ENCODE measurements at places on chromosomes 1 and 21.
A peak's percentile ranks its signal among the peaks of the same experiment; 100 is the strongest.

GRCh38 chr1:183106746-183107145 lies 79.3 kb upstream of the LAMC2 start:
- no peak for DNase-seq

DNA sequence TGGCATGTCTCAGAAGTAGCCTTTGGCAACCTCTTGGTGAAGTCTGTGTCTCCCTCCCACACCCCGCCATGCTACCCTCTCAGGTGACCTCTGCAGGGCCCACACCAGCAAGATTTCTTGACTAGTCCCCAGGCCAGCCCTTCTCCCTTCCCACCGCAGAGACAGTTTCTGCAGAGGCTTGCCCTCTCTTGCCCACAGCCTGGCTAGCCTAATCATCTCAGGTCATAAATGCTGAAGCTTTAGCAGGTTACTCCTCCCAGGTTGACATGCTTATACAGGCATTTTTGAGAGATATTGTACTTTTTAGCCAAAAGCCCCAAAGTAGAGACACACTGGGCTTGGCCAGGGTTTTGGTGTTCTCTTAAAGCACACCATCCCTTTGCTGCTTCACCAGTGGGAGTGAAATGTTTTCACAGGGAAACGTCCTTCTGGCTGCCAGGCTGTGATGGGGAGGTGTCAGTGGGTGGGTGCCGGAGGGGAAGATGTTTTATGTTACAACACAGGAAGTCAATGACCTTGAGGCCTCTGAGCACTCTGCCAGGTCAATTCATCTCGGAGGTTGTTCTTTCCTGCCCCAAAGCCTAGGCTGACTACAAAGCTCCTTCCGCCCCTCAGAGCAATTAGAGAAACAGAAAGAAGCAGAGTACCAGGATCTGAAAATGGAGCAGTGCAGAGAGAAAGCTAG lies 58.5 kb downstream of the STYXL2 start:
- DNase-seq, result no peak

- DNase-seq, result no peak
Measured at GRCh38 chr1:50605186-50605875, 182.1 kb upstream of the DMRTA2 start.

DNA sequence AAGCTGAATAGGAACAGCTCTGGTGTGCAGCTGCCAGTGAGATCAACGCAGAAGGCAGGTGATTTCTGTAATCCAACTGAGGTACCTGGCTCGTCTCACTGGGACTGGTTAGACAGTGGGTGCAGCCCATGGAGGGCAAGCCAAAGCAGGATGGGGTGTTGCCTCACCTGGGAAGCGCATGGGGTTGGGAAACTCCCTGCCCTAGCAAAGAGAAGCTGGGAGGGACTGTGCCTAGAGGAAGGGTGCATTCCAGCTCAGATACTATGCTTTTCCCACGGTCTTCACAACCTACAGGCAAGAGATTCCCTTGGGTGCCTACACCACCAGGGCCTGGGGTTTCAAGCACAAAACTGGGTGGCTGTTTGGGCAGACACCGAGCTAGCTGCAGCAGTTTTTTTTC lies 183.2 kb downstream of the DNM3 start:
- DNase-seq, result no peak

GRCh38 chr1:234316937-234317336 lies 56.3 kb upstream of the COA6 start:
- peak; percentile 78 for DNase-seq

DNA sequence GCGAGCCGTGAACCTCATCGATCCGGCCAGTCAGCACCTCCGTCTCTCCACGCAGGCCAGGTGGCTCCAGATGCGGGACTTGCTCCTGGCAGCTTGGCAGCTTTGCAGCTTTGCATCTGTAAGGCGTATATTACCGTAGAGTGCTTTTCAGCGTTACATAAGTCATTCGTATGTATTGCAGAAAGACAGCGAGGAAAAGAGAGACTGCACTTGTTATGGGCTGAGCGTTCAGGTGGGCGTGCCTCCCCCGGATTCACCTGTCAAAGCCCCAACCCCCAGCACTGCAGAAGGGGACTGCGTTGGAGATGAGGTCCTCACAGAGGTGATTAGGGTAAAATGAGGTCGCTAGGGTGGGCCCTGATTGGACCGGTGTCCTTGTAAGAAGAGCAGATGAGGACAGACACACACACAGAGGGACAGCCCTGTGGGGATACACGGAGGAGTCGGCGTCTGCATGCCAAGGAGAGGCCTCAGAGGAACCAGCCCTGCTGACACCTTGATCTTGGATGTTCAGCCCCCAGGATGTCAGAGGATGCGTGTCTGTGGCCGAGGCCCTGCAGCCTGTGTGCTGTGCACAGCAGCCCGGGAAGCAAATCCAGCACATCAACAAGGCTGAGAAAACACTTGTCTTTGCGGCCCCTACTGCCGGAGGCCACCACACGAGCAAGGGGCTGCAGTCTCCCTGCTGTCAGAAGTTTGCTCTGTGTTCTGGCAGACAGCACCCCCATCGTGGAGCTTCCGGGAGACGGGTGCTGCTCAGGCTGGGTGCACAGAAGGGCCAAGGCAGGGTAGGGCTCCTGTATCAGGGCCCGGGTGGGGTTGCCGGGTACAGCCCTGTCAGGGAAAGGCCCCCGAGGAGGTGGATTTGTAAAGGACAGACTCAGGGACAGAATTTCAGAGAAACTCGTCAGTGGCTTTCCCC lies 10.9 kb upstream of the AGPAT3 start:
- no peak for DNase-seq

- no peak for DNase-seq
Measured at GRCh38 chr1:98669355-98670296, 8.1 kb downstream of the SNX7 start.

- DNase-seq, result peak; percentile 42
Measured at GRCh38 chr1:162145280-162145965, 75.9 kb downstream of the NOS1AP start.

GRCh38 chr1:165827268-165828102 lies at the start of gene UCK2:
Gene UCK2, plus strand, starts transcription at chr1:165827614. Its CDS starts 220 bp downstream, at chr1:165827834.
- DNase-seq, result peak; percentile 93

DNA sequence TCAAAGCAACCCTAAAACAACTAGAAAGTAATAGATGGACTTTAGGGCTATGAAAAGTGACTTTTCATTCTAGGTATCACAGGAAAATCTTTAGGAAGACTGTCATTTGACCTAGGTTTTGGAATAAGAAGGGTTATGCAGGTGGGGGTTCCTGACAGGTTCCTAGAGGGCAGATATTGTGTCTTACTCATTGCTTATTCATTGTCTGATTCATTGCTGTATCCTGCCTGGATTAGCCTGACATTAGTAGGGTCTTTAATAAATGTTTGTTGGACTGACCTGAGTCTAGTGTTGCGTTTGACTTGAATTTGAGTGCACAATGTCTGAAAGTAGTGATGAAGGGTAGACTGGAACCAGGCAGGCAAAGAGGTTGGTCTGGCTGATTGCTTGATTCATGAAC lies 6.0 kb downstream of the FNBP1L start:
- DNase-seq, result no peak

DNA sequence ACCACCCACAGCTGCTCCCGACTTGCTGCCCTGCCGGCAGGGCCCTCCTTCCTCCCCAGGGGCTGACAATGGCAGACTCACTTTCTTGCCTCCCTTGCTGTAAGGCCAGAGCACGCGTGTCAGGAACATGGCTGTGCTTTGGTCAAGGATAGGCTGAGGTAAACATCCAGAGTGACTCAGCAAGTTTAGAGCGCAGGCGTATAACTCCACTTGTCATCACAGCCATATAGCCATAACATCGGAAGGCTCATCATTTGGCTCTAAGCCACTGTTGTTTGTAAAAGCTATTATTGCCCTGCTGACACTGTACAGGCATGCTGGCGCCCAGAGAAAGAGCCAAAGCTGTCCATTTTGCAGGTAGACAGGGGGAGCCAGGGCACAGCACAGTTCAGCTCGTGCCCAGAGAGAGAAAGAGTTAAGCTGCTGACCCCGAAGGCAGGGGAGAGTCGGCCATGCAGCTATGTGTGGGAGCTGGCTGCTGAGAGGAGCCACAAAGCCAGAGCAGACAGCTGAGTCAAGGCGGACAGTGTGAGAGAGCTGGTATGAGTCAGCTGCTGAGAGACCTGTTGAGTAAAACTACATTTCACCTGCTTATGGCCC lies 60.6 kb downstream of the GNG4 start:
- no peak for DNase-seq

DNA sequence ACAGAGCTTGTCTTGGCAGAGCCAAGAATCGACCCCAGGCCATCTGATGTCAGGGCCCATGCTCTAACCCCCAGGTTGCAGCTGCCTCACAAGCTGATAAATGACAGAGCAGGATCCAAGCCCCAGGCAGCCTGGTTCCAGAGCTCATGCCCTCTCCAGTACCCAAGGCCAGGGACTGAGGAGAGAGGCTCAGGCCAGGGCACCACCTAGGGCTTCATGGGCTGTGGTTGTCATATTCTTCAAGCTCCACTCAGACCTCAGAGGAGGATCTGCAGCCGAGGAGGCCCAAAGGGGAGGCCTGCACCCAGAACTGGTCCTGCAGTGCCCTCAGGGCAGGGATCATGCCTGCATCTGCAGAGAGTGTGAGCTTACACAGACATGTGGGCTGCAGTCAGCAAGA lies 301.1 kb downstream of the MATN1 start:
- peak; percentile 74 for DNase-seq

DNA sequence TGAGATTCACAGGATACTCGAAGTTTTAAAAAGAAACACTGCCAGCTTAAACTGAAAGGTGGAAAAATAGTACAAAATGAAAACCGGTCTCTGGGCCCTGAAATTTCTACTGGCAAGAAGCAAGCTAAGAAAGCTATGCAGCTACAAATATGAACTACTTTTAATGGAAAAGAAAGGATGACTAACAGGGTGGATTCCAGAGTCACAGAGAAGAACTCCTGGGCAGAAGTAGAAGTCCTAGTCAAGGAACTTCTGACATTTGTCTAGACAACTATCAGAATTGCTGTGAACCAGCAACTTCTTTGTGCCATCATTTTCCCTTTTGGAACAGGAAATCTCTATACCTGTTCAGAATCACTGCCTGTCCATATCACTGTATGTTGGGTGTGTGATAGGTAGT lies 38.1 kb downstream of the CD160 start:
- DNase-seq, result no peak

DNA sequence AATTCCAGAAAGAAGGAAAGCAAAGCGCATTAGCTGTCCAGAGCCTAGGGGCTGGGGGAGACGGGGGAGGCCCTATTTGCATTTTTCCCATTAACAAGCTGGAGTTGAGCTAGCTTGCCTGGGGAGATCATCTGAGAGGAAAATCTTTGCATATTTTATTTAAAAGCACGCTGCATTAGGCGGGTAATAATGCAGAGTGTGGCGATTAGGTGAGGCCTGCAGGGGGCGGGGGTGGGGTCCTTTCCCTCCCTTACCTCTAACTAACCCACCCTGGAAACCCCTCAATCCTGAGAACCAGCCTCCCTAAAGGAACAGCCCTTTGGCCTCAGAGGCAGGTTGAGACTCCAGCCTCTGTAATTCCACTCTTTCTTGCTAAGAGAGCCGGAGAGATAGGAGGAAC lies 16.2 kb downstream of the C1orf216 start:
- DNase-seq, result no peak

- DNase-seq, result no peak
Measured at GRCh38 chr21:29245104-29245643, 53.5 kb upstream of the BACH1 start.

DNA sequence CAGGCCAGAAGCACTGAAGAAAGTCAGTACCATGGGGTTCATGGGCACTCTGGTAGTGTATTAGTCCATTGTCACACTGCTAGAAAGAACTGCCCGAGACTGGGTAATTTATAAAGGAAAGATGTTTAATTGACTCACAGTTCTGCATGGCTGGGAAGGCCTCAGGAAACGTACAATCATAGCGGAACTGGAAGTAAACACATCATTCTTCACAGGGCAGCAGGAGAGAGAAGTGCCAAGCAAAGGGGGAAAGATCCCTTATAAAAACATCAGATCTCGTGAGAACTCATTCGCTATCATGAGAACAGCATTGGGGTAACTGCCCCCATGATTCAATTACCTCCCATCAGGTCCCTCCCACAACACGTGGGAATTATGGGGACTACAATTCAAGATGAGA lies 20.2 kb upstream of the ROR1 start:
- no peak for DNase-seq

DNA sequence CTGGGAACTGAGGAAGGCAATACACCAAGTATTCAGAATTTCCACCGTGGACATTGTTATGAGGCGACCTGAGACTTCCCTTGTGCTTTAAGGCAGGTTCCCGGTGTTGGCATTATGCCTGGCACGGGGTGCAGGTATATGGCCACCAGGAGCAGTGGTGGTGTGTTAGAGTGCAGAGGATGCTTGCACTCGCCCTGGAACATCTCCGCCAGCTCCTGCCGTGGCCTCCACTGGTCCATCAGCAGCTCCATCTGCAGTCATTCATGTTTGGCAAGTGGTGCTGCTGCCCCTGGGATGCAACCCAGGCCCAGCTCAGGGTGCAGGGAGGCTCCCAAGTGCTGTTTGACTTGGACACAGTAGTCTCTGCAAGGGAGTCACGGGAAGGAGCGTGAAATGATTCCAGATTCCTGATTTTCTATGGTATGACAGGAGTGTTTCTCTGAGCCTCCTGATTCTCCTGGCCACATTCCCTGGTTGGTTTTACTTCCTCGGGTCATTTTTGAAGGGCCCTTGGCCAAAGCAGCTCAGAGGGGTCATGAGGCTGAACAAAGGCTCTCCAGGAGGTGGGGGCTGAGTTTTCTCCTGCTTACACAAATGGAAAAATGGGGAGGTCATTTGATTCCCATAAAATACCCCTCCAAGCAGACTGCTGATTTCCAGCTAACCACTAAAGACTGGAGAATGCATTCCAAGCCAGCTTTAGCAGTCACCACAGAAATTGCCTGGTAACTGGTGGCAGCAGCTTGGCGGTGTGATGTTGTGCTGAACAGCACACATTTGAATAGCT lies 60.4 kb upstream of the PSEN2 start:
- DNase-seq, result no peak

DNA sequence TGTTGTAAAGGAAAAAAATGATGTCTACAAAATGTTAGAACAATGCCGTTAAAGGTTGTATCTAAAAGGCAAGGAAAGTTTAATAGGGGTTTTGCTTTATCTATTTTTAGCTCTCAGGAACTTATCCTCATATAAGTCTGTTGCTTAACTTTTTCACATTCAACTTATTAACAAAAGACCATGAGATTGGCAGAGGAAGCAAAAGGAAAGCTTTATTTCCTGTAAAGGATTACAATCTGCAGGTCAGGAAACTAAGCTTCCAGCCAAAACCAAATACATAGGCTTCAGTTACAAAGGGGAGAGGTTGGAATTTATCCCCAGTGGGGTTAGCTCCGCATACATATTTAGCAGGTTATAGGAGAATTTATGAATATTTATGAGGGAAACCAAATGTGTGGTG lies 58.7 kb upstream of the KIAA1614 start:
- DNase-seq, result no peak

GRCh38 chr1:156143765-156144489 lies 9.5 kb upstream of the SEMA4A start:
- DNase-seq, result no peak

GRCh38 chr1:11046270-11046566 lies 821 bp downstream of the MASP2 start:
- no peak for DNase-seq

DNA sequence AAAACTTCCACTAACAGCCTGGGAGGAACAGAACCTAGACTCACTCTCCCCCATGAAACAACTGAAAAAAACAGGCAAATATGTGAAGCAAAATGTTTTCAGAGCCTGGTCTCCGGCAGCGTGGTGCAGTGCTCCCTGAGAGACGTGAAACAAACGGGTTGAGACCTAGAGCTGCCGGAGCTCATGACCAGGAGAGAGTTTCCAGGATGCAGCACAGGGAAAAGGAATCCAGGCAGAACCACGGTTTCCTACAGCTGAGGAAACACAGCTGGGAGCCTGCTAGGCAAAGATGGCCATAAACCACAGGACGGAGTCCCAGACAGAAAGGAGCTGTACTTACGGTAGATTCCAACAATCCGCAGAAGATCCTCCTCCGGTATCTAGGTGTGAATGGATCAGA lies 20.2 kb upstream of the SLC19A1 start:
- no peak for DNase-seq

GRCh38 chr1:239952348-239953308 lies 139.1 kb upstream of the FMN2 start:
- no peak for DNase-seq

Data from esophagus muscularis mucosa (tissue), 4 donors.